ENCODE measurements at places on chromosomes 6 and 20.

GRCh38 chr6:150539568-150539967 lies 60.1 kb upstream of the PLEKHG1 start:
- DNase-seq: no peak

DNA sequence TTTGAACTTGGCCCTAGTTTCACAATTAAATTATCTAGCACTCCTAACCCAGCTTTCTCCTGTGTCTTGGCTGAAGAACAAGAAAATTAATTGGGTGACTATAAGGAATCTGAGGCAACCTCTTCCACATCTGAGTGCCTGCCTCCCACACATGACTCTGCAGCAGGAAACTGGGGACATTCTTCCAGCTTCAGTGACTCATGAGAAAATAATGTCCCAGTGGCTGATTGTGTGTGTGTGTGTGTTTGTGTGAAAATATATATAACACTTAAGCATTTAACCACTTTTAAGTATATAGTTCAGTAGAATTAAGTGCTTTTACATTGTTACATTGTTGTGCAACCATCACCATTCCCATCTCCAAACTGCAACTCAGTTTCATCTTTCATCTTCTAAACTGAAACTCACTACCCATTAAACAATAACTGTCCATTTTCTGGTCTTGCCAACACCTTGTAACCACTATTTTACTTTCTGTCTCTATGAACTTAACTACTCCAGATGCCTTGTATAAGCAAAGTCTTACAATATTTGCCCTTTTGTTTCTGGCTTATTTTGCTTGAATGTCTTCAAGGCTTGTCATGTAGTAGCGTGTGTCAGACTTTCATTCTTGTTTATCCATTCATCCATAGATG lies 8.7 kb downstream of the TRIM38 start:
- DNase-seq: no peak

GRCh38 chr20:33209789-33210188 lies 7.4 kb upstream of the BPIFA3 start:
- DNase-seq: no peak

GRCh38 chr20:50292591-50293283 lies 102.1 kb downstream of the CEBPB start:
- DNase-seq: no peak

GRCh38 chr6:166556336-166556735 lies 30.1 kb downstream of the RAMACL start:
- no peak for DNase-seq

- no peak for DNase-seq
Measured at GRCh38 chr6:124373386-124373785, 569.7 kb downstream of the NKAIN2 start.

DNA sequence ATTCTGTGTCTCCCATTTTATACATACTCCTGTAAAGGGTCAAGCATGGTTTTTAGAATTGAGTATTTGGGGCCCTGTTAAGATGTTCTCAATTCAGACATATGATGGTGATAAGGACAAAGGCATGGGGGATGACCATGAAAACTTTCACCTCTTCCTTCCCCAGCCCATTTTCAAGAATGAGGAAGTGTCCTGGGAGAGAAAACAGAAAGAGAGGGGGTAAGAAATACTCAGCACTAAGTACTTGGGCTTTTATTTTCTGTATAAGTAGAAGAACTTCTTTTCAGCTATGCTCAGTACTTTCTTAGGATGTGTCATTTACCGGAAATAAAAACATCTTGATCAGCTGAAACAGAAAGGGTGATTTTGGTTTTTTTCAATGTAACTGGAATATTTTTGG lies 10.9 kb upstream of the MBOAT1 start:
- no peak for DNase-seq

- DNase-seq: no peak
Measured at GRCh38 chr6:129923530-129924250, 62.6 kb upstream of the TMEM244 start.

- DNase-seq: no peak
Measured at GRCh38 chr6:139278190-139278589, 13.6 kb downstream of the TXLNB start.

- DNase-seq: no peak
Measured at GRCh38 chr6:166003569-166003968, 164.1 kb downstream of the TBXT start.

GRCh38 chr6:108807928-108808327 lies 40.3 kb upstream of the ARMC2 start:
- DNase-seq: no peak

- DNase-seq: no peak
Measured at GRCh38 chr6:136035378-136036070, 184.0 kb downstream of the PDE7B start.

- DNase-seq: no peak
Measured at GRCh38 chr6:37371154-37372083, 17.6 kb downstream of the RNF8 start.

GRCh38 chr20:36886859-36887751 lies 11.2 kb downstream of the TLDC2 start:
- peak; percentile 53 for DNase-seq

DNA sequence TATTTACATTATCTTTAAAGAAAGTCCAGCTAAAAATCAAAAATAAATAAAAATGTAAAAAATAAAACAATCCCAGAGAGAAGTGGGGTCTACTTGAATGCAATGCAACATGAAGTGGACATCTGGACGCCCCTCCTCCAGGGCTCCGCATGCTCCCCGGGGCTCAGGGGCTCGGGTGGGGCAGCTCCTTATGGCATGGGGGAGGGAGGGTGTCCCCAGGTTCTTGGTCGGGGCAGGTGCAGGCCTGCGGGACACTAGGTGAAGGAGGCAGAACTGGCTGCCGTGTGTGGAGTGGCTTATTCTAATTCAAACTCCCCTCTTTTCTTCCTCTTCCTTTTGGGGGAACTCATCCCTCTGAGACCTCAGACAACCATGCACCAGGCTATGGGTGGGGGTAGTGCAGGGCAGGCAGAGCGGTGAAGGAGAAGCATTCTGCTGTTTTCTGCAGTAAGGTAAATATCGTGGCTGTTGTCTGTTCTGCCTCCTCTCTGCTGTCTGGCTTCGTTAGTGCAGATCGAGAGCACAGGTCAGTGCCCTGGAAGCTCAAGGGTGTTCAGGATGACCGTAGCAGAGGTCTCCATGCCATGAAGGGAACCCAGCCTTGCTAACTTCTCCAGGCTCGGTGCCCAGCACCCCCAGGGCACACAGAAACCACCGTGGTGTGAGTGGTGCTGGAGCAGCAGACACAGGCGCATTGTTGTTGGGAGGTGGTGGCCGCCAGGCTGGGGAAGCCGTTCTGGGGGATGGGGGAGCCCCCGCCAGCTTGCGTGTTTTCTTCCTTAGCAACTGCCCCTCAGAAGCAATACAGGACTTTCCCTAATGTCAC lies 82.6 kb downstream of the TTLL2 start:
- DNase-seq: no peak

GRCh38 chr6:156396068-156396771 lies 381.0 kb upstream of the ARID1B start:
- DNase-seq: no peak

- no peak for DNase-seq
Measured at GRCh38 chr6:75299801-75300530, 15.4 kb upstream of the TMEM30A start.

DNA sequence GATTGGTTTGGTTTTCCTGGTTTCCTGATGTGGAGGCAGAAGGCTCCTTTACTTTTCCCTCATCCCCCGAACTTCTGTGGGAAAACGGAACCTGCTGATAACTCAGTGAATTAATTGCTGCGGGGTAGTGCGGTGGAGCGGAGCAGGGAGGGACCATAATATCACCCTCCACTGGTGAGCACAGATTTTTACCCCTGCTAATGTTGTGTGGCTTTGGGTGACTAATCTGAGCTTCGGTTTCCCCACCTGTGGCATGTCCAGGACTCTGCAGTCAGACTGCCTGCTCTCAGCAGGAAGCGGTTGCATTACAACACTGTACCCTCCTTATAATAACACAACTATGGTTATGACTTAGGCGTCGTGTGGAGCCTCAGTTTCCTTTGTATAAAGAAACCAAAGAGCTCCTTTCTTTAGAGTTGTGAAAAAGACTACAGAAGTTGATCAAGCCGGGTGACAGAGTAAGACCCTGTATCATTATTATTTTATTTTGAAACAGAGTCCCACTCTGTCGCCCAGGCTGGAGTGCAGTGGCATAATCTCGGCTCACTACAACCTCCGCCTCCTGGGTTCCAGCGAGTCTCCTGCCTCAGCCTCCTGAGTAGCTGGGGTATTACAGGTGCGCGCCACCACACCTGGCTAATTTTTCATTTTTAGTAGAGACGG lies 2.2 kb upstream of the ID1 start:
- no peak for DNase-seq

GRCh38 chr6:16591396-16592222 lies 169.7 kb downstream of the ATXN1 start:
- no peak for DNase-seq

GRCh38 chr6:26043384-26044139 lies 43.7 kb upstream of the HFE start:
- DNase-seq: peak; percentile 48

DNA sequence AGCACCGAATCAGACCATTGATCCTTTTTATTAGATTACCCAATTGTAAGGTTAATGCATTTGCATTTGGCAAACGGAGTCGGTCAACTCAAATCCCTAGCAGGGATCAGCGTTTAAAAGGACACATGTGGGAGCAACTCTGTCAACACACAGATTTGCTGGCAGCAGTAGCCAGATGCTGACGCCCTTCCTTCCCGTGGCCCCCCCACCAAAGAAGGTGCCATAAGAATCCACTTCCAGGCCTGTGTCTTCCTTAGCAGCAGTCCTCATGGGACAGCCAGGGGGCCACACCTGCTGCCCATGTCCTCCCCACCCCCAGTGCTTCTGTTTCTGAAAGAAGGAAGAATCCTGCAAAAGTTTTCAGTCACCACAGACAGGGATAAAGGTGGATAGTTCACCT lies 24.5 kb upstream of the MAFB start:
- no peak for DNase-seq

DNA sequence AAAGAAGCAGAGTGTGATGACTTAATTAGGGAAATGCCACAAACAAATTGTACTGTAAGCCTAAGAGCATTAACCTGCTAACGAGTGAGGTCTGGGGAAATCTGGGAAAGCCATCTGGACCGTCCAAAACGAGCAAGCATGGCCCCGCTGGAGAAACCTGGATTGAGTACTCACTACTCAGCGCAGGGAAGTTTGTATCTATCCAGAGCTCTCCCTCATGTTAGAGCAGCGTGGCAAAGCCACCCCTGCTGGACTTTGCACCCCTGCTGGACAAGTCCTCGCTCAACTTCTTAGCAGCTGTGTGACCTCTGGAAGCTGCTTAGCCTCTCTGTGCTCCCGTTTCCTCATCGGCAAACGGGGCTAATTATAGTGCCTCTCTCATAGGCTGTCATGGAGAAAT lies 37.3 kb downstream of the PSMG4 start:
- DNase-seq: no peak

DNA sequence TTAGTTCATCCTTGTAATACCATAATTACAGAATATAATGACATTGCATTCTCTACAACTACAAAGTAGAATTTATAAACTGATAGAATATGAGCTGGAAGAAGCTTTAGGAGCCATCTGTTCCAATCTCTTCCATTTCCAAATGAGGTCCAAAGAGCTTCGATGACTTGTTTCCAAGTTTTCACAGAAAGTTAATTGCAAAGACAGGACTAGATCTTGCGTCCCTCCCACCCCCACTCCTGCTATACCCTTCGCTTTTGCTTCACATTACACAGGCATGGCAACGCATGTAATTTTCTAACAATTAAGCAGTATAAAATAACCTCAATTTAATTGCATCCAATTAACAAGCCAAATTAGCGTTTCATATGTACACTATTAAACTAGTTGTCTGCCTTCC lies 7.0 kb downstream of the HIVEP2 start:
- no peak for DNase-seq

- no peak for DNase-seq
Measured at GRCh38 chr20:39904476-39905112, 784.4 kb downstream of the MAFB start.

GRCh38 chr20:16444057-16444777 lies 129.0 kb downstream of the KIF16B start:
- no peak for DNase-seq

GRCh38 chr20:48880981-48881657 lies 40.4 kb upstream of the ARFGEF2 start:
- DNase-seq: no peak

- DNase-seq: peak; percentile 38
Measured at GRCh38 chr20:57432862-57433491, 41.8 kb downstream of the RBM38 start.

DNA sequence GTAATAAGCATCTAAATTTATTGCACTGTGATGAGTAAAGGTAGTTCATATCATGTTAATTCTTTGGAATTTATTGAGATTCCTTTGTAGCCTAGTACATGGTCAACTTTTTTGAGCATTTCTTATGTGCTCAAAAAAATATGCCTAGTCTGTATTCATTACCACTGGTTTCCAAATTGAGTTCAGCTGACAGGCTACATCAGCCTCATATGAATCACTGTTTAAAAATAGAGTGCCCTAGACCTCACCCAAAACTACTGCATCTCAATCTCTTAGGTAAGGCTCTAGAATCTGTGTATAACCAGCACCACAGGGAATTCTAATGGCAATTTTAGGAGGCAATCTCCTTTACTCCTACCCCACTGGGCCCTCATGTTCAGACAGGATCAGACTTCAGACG lies 16.7 kb upstream of the FOXF2 start:
- DNase-seq: no peak

GRCh38 chr6:62492192-62492822 lies 206.3 kb upstream of the KHDRBS2 start:
- DNase-seq: no peak

GRCh38 chr20:10642856-10643559 lies 30.8 kb downstream of the JAG1 start:
- no peak for DNase-seq

GRCh38 chr6:129184808-129185366 lies 301.9 kb downstream of the LAMA2 start:
- no peak for DNase-seq

- no peak for DNase-seq
Measured at GRCh38 chr6:83872386-83873118, 13.1 kb downstream of the CYB5R4 start.

DNA sequence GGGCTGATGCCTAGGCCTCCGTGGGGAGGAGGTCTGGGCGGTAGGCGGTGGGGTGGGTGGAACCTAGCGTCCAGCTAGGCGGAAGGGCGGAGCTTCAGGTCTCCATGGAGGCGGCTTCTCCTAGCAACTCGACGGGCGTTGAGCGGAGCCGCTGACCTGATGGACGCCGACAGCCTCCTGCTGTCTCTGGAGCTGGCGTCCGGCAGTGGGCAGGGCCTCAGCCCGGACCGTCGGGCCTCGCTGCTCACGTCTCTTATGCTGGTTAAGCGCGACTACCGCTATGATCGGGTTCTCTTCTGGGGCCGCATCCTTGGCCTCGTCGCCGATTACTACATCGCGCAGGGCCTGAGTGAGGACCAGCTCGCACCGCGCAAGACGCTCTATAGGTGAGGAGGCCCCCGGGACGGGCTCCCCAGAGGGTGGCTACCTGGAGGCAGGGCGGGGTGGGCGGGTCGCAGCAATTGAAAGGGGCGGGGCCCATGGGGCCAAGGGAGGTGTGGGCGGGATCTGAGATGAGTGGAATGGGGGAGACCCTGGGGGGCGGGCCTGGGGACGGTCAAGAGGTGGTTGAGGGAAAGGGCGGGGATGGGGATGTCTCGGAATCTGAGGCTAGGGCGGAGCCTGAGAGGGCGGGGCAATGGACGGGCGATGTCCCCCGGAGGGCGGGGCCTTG lies at the start of gene RSPH9:
TSS of gene RSPH9 (plus strand) at position 97 of the 673 bp plus-strand sequence. CDS start at position 160, 63 bp downstream.
- DNase-seq: peak; percentile 50

Data from activated naive CD4-positive, alpha-beta T cell (primary cell).